ENCODE measurements at places on chromosomes 11 and 22.

GRCh38 chr11:123371506-123372297 lies 58.4 kb upstream of the GRAMD1B start:
- ATAC-seq = no peak

GRCh38 chr11:65036931-65037330 lies 4.1 kb upstream of the SAC3D1 start:
- no peak for ATAC-seq

- ATAC-seq = no peak
Measured at GRCh38 chr11:77088236-77089003, 14.2 kb upstream of the OMP start.

GRCh38 chr11:22521226-22521625 lies 104.4 kb downstream of the FANCF start:
- ATAC-seq = no peak

GRCh38 chr11:48013269-48013901 lies 33.0 kb downstream of the PTPRJ start:
- ATAC-seq = no peak

- no peak for ATAC-seq
Measured at GRCh38 chr22:38570779-38571364, 889 bp upstream of the DMC1 start.

DNA sequence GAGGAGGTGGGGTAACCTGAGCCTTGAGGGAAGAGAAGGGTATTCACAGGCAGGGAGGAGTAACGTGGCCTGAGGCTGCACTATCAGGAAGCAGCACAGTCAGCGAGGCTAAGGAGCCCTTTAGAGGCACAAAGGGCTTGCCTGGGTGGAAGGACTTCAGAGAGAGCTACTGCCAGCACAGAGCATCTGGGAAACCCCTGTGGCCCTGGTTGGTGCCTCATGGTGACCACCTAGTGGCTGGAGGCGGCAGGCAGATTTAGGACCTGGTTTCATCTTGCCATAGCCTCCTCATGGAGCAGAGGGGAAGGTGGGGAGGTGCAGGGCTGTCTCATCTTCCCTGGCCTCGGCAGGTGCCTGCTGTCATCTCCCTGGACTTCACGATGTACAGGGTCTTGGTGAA lies 64.5 kb downstream of the MPPED1 start:
- no peak for ATAC-seq

GRCh38 chr11:70810133-70810532 lies 411.8 kb downstream of the CTTN start:
- ATAC-seq = no peak

DNA sequence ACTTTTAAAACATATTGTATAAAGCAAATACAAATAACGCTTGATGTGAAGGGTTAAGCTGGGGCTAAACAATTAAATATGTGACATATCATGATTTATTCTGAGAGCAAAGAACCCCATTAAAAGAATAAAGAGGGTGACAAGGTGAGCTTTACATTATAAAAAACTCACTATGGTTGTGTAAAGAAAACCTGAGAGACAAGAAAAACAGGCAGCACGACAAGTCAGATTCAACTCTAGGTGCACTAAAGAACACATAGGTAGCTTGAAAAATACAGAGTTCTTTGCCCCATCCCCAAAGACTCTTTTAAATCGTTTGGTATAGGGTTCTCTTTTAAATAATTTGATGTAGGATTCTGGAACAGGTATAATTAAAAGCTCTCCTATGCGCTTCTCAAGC lies 63.5 kb downstream of the LUZP2 start:
- no peak for ATAC-seq

DNA sequence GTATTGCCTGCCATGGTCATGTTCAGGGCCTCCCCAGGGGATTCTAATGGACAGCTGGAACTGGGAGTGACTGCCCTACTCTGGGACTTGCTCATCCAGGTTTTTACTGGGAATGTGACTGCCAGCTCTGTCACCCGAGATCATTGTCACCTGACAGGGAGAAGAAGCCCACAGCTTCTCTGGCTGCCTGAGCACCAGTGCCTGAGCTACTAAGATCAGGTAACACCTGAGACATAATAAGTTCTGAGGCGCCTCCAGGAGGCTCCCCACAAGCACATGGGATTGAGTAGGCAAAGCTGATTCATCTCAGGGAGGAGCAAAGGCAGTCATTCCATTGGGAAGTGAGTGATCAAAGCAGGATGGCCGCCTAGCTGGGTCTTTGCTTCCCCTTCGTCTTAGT lies 84.2 kb upstream of the GALNT18 start:
- ATAC-seq = no peak

DNA sequence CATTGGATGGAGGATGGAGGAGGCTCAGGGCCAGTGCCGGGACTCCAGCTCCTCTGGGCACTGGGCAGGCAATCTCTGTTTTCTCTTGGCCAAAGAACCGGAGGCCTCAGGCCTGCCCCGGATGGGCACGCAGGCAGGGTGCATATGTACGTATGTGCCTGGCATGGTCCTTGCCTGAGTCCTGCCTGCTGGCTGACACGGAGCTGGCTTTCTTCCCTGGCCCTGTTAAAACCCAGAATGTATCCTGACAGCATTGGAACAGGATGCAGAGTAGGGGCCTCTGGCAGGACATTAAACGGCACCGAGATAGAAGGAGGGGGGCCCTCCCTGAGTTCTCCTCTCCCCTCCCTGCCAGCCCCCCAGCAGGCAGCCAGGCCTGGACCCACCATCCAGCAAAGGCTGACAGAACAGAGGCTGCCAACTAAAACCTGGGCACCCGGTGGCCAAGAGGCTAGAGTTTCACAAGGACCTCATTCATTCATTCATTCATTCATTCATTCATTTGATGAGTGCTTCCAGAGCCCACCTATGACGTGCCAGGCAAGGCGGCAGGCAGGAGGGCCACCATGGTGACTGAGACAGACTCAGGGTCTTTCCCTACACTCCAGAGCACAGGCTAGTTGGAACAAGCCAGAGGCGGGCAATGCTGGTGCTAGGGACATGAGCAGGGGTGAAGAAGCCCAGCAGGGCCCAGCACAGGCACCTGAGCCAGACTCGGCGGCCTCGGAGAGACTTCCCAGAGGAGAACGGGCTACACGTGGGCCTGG lies 28.8 kb downstream of the FLRT1 start:
- no peak for ATAC-seq

DNA sequence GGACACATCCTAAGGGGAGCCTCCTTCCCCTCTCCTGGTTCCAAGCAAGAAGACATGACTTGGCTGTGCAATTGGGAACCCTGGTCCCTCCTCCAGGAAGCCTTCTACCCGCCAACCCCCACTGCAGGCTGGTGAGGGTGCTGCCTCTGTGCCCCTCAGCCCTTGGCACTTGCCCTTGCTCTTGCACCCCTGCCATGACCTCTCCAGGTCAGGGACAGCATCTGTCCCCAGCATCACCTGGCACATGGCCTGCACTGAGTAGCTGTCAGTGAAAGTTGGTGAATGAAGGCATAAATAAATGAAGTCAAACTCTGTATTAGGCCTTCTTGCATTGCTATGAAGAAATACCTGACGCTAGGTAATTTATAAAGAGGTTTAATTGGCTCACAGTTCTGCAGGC lies 1.9 kb upstream of the GTSE1 start:
- ATAC-seq = no peak

DNA sequence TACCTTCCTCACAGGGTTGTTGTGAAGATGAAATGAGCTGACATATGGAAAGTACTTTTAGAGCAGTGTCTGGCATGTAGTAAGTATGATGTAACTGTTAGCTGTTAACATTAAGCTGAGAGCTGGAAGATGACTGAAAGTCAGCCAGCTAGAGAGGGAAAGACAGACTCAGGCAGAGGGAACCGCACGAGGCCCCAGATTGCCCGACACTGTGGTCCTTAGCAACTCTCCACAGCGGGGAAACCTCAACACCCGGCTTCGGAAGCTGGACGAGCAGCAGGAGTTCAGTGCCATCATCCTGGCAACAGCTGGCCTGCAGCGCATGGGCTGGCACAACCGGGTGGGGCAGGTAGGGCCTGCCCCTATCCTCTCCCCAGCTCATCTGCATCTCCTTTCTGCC lies 6.5 kb downstream of the HMBS start:
- ATAC-seq = no peak

GRCh38 chr11:125441648-125442410 lies 54.2 kb downstream of the FEZ1 start:
- ATAC-seq = no peak

GRCh38 chr11:16881074-16881709 lies 133.0 kb downstream of the PLEKHA7 start:
- peak; percentile 67 for ATAC-seq

GRCh38 chr11:43690929-43691725 lies 10.6 kb downstream of the HSD17B12 start:
- ATAC-seq = no peak

DNA sequence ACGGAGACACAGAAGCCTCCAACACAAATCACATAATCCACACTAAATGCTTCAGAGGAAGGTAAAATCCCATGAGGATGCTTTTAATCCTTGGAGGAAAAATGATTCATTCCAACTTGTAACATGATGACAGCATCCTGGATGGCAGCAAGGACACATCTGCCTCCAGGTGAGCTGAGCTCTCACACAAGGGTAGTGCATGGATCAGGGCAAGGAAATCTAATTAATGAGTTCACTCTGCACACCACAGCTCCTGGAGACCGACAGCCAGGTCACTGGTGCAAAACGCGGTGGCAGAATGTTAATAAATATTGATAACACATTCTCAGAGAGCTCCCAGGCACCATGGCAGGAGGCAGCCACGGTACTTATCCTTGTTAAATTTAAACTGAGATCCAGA lies 40.3 kb upstream of the CYP2D6 start:
- no peak for ATAC-seq

- ATAC-seq = no peak
Measured at GRCh38 chr22:35215993-35216392, 41.3 kb upstream of the HMGXB4 start.

DNA sequence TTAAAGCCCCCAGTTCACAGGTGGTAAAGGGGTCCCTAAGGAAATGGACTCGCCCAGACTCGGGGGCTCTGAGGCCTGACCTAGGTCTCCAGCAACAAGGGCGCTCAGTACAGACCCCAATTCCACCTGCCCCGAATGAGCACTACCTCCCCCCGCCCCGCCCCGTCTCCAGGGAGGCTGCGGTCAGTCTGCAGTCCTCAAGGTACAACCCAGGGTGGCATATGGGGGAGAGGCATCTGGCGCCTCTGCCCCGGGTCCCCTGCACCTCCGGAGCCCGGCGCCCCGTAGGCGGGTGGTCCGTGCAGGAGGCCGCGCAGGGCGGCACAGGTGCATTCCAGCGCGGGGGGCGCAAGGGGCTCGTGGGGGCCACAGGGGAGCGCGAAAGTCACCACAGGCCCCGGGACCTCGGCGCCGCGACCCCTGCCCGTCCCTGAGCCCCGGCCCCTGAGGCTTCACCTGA lies 361 bp downstream of the CTSD start:
- ATAC-seq = no peak

- no peak for ATAC-seq
Measured at GRCh38 chr22:46958658-46959057, 196.2 kb downstream of the TBC1D22A start.

GRCh38 chr22:29217827-29218757 lies 12.4 kb downstream of the EMID1 start:
- ATAC-seq = no peak

GRCh38 chr11:95711945-95712221 lies 77.7 kb downstream of the FAM76B start:
- ATAC-seq = no peak
